Mammary epithelial cell (primary cell): ENCODE measurements at places on chromosomes 1 and 21. TPM values are rescaled to one million over a fixed set of nuclear protein-coding genes. Genes with fewer than 3 reads are reported as not detected.
A peak's percentile ranks its signal among the peaks of the same experiment; 100 is the strongest.

Gene SH2D2A
- total RNA-seq, result 3.4 and 3.6 TPM in 2 replicates

Gene NBPF14
- total RNA-seq, result 56.8 and 81.3 TPM in 2 replicates

Gene PIK3CD
- total RNA-seq, result 16.0 and 19.1 TPM in 2 replicates

Gene ANGEL2
- total RNA-seq, result 38.3 TPM

Gene HSD11B1
- 0.51 TPM in 1 of 2 replicates, not detected in the other for total RNA-seq

Gene KRTAP21-2
- not detected in 2 replicates for total RNA-seq

DNA sequence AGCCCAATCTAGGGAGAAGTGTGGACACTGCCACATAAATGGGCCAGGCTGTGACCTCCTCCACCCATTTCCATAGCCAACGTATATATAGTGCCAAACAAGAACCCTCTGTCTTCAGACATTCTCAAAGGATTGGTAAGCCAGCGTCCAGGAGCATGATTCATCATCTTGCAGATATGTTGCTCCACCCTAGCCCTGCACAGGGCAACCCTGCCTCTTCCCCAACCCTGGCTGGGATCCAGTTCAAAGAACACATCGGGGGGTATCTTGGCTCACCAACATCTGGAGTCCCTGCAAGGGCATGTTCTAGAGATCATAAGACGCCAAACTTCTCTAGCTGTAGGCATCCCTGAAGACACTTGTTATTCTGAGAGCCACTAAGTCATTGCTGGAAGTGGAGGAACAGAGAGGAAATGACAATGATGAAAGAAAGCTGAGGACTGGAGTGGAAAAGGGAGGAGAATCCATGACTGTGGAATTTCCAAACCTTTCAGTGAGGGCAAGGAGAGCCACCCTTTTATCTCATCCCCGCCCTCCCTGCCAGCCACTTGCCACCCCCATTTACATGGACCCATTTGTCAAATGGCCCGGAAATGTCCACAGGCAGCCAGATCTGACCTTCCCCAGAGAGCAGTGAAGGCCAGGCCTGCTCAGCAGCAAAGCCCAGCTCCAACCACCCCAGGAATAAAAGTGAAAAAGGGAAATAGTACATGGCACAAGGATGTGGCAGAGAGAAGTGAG is 144.1 kb upstream of the CTTNBP2NL start:
- DNase-seq, result peak; percentile 88

DNA sequence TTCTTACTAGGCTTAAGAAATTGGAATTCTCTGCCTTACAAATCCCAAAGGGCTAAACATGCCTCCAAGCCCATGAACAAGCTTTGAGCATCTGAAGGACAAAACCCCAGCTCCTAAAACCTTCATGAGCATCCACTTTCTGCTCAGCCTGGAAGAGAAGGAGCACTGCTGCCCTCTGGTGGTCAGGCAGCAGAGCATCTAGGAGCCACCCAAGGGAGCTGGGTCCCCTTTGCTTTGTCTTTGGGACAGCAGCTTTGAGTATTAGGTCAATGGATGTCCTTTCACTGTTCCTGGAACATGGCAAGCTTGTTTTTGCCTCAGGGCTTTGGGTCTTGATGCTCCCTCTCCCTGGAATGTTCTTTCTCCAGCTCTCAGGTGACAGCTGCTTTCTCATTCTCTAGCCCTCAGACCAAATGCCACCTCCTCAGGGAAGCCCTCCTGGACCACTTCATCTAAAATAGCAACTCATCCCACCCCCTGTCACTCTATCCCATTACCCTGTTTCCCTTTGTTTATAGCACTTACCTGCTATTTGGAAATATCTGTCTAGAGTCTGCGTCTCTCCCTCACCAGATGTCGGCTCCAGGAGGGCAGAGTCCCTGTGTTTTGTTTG is 25.7 kb downstream of the RAB7B start:
- DNase-seq, result peak; percentile 54

GRCh38 chr1:177915641-177916040 is 54.2 kb downstream of the SEC16B start:
- DNase-seq, result peak; percentile 83

DNA sequence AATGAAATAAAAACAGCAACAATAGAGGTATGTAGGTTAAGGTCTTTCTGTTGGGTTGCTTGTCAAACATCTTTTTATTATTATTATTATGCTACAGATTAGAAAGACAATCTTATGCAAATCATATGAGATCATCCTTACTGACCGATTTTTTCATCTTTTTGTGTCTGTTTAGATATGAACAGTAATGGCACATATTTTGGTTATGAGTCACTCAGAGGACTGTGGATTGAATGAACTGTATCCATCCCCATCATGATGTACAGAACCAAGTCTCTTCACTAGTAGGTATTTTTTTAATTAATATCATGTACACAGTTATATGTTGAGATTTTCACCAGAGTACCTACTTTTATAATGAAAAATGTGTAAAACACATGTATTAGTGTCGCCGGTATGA is 159.1 kb downstream of the CHRM3 start:
- DNase-seq, result no peak

DNA sequence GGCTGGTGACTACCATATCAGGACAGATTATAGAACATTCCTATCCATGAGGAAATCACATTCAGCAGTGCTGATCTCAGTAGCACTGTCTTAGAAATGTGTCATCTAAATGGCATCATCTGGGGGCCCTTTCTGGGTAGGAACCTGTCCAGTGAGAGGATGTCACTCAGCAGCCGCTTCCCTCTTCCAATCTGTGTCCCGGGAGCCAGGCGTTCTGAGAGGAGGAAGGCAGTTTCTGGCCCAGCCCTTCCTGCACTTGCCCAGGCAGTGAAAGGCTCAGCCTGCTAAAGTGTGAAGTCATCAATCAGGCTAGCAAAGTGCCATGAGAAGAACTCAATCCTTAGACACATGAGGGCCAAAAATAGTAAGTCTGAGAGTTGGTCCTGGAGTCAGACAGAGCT is 25.6 kb downstream of the RAB4A start:
- DNase-seq, result peak; percentile 37

DNA sequence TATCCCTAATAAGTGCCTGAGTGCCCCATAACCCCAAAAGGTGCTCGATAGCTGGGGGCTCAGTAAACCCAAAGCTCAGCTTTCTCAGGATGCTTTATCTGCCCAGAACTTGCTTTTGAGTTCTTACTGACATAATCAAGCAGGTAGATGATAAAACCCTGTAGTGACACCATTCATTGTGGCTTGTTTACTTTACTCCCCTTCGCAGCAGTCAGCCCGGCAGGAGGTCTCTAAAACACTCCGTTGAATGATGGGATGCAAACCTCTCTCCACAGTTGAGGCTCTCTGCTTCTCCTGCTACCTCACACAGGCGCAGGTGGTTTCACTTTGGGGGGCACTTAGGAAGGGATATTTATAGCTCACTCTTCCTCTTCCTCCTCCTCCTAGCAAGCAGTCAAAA is 349.4 kb downstream of the HLX start:
- DNase-seq, result no peak

GRCh38 chr1:59063501-59063900 is 233.4 kb upstream of the FGGY start:
- DNase-seq, result no peak

GRCh38 chr1:203673550-203674411 is 47.1 kb downstream of the ATP2B4 start:
- peak; percentile 96 for DNase-seq
